Posterior vena cava (tissue), 2 donors: ENCODE measurements at places on chromosomes 5 and 9. TPM values are rescaled to one million over a fixed set of nuclear protein-coding genes. Genes with fewer than 3 reads are reported as not detected.

The OR13C9 gene
- total RNA-seq, result not detected

DNA sequence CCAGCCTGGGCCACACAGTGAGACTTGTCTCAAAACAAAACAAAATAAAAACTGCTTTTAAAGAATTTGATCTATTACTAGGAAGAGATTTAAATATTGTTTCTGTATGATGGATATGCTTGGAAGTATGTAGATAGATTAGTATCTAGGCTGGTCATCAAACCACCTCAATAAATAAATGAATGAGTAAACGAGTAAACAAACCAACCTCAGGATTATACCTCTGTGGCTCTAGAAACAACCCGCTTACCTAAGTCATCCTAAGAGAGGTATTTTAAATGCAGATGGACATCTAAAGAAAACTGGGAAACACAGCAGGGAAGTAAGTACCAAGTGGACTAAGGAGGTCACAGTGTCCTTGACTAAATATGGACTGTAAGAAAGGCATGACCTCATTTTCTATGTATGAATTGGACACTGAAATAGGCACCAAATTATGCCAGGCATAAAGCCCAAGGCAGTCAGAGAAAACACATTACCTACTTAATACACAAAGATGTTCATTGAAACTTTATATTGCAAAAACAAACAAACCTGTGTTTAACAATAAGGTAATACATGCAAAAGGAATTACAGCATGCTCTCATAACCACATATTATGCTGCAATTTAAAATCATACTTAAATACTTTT is 7.3 kb downstream of the ANKH start:
- no peak for DNase-seq

DNA sequence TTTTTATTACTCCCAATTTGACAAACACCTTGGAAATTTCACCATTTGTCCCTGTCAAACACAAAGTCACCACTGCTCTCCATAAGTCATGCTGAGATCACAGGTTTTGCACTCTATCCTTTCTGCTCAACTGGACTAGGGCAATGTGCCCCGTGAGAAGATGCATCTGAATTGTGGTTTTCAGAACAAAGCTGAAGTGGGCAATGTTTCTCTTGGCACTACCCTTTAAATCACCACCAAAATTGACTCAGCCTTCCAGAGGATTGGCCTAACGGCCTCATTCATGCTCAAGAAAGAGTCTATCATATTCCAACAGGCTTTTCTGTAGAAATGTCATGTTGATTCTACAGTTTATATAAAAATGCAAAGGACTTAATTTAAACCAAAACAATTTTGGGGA is 81.0 kb upstream of the TRIO start:
- no peak for DNase-seq

DNA sequence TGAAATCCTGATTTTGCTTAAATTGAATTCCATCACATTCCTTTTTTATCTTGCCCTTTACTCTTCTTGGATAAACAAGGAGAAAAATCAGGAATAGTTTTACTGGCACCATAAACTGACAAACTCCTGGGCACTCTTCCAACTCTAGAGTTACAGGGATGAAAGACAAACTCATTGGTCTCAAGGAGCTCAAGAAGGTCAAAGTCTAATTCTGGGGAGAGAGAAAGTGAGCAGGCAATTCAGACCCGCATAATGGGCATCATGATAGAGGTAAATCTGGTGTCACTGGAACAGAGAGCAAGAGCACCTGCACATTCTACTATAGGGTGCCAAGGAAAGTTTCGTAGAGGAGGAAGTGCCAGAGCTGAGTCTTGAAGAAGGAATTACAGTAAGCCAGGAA is 64.8 kb downstream of the GRIN3A start:
- DNase-seq, result no peak

The ZDHHC11 gene
- 29.1 TPM for total RNA-seq

The PHF24 gene
- 0.93 TPM for total RNA-seq
